ENCODE measurements at places on chromosomes 3 and 15. TPM values are rescaled to one million over a fixed set of nuclear protein-coding genes. Genes with fewer than 3 reads are reported as not detected.

CHDH gene
- total RNA-seq: 0.61 TPM

ISLR2 gene
- 21.1 TPM for total RNA-seq

RASGRP1 gene
- not detected for total RNA-seq

LRRFIP2 gene
- total RNA-seq: 45.3 TPM

CCR8 gene
- total RNA-seq: not detected

RPUSD2 gene
- 10.6 TPM for total RNA-seq

CCR9 gene
- not detected for total RNA-seq

C15orf62 gene
- 0.17 TPM for total RNA-seq

DBR1 gene
- total RNA-seq: 16.0 TPM

SNAPC5 gene
- 17.6 TPM for total RNA-seq

- no peak for DNase-seq
Measured at GRCh38 chr3:6805236-6805635, 55.7 kb upstream of the GRM7 start.

DNA sequence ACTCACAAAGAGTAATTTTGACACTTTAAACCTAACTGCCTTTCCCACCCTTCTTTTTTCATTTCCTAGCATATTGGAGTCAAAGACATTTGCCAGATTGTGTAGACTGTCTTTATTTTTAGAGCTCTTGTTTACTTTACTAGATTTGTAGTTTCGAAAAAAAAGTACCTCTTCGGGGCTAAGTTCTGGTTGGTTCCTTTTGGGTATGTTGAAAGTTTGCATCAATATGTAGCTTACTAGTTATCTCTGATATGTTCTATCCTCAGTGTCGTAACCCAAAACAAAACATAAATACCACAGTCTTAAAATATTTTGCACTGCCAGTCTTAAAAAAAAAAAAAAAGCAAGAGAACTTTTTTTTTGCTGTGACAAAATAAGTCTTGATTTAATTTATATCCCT is 52.2 kb downstream of the REC114 start:
- no peak for DNase-seq

- no peak for DNase-seq
Measured at GRCh38 chr3:25424614-25425013, 3.4 kb upstream of the RARB start.

DNA sequence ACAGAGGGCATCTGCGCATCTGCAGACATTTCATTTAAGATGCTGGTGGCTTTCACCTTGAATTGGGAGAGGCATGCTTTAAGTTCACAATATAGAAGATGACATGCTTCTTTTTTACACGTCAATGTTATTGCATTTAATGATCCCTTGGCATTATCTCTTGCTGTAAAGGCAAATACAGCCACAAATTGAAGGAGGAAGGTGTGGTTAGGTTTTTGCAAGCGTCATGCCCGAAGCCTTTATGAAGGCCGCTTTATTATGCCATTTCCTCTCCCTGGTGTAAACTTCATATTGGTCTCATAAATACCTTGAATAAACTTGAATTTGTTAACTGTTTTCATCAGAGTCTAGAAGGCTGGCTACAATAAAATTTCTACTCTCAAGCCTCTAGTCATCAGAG is 212.7 kb downstream of the PDZRN3 start:
- DNase-seq: no peak

DNA sequence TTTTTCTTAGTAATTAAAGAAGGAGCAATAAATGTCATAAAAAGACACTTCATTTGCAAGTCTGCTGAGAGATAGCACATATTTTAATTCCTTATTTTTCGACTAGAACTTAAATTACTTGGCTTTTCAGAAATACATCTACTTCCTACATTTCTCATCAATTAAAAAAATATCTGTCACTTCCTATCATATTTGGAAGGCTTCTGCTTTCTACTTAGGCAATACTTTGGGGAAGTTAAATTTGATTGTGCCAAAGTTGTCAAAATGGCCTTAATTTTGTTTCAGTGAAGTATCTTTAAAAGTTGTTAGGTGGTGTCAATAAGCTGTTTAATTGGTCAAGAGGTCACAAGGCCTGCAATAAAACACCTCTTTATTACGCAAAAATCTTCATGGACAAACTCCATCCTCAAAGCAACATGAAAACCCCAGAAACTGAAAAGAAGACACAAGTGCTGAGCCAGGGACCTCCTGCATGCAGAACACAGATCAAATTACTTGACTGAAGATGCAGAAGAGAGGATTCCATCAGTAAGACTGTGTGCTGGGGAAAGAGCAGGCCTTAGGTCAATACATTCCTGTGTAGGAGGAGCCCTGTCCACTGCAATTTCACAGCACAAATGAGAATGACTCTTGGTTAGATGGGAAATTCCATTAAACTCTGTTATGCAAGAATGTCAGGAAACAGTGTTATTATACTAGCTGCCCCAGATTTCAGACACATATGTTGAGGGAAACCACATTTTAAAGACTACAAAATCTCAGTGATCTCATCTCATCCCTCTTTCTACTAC is 48.0 kb upstream of the FSTL1 start:
- no peak for DNase-seq

- no peak for DNase-seq
Measured at GRCh38 chr3:125436921-125437320, 61.8 kb upstream of the ZNF148 start.

DNA sequence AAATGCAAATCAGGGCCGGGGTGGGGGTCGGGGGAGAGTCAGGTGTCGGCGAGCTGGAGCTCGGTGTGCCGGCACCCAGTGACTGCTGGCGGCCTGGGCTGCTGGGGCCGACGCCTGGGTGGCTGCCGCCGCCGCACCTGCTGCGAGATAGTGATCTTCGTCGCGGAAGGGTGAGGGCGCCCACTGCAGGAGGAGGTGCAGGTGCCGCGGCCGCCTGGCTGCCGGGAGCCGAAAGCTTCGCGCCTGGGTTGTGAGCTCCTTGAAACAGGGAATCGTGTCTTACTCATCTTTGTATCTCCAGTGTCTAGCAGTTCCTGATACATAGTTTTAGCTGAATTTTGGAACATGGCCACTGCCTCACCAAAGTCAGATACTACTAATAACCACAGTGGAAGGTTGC is 64.0 kb upstream of the CPOX start:
- peak; percentile 41 for DNase-seq

DNA sequence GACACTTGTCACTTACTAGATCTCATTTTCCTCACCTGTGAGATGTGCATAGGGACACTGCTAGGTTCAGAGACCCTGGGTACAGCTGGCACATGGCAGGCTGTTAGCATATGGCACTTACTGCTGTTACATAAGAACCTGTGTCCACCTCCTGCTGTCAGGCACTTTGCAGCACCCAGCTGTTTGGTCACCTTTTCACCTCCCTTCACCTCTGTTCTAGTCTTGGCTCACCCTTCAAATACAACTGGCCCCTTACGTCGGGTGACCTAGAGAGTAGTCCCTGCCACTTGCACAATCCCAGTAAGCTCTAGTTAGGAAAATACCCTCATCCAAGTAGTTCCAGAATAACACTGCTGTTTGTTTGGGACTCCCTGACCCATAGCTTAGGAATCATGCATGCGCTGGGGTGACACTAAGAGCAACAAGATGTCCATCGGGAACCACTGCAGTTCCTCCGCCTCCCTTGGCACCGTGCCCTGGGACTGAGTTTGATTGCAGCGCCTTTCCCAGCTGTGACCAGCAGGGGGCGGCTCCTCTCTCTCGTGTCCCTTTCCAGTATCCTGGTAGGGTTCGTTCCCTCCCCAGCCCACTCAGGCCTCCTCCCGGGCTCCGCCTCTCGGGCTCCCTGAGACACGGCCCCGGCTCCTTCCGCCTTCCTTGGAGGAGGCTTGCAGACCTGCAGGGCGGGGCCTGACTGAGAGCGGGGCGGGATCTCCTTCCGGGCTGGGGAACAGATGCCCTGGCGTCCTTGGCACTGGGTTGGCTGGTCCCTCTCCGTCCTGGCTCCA is 78.6 kb downstream of the ABHD5 start:
- DNase-seq: peak; percentile 92

DNA sequence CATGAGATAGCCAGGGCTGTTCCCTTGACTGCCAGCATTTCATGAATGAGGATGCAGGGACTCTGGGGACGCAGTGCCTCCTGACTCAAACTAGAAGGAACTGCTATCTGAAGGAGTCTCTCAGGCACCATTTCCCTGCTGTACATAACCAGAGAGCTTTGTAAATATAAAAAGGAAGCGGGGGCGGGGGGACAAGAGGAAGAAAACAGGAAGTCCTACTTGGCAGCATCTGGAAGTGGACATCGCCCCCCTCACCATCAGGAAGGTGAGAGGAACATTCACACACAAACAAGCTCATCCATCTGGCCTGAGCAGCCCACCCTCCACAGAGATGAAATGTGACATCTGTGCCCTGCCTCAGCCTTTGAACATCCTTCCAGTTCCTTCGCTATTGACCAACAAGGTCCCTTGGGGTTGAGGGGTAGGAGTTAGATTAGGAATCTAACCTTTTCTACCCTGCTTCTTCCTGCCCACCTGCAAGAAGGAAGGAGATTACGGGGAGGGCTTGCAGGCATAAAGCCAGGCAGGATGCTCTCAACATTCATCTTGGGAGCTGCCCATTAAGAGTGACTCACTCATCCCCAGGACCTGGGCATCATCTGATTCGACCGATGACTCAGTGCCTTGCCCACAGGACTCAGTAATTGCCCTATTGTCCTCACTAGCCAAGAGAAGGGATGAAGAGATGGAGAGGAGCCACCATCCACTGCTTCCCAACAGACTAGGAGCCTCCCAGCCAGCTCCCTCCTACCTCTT is 31.9 kb downstream of the SH3BP5 start:
- DNase-seq: peak; percentile 39

GRCh38 chr3:126582311-126582710 is 23.6 kb upstream of the C3orf22 start:
- no peak for DNase-seq

DNA sequence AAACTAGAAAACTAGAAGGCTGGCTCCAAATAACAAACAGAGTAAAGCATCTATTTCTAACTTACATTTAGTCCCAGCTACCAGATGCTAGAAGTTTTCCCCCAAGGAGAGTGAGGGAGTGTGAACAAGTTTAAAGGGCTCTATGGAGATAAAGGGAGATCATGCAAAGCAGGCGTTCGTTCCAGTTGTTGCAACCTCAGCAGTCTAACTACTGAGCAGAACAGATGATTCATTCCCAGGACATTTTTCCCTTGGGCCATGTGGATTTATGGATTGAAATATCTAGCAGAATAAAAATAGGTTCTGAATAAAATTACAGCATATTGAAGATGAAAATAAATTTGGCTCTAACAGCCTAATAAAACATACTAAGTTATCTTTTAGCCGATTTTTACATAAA is 154.8 kb upstream of the TTC14 start:
- DNase-seq: no peak

DNA sequence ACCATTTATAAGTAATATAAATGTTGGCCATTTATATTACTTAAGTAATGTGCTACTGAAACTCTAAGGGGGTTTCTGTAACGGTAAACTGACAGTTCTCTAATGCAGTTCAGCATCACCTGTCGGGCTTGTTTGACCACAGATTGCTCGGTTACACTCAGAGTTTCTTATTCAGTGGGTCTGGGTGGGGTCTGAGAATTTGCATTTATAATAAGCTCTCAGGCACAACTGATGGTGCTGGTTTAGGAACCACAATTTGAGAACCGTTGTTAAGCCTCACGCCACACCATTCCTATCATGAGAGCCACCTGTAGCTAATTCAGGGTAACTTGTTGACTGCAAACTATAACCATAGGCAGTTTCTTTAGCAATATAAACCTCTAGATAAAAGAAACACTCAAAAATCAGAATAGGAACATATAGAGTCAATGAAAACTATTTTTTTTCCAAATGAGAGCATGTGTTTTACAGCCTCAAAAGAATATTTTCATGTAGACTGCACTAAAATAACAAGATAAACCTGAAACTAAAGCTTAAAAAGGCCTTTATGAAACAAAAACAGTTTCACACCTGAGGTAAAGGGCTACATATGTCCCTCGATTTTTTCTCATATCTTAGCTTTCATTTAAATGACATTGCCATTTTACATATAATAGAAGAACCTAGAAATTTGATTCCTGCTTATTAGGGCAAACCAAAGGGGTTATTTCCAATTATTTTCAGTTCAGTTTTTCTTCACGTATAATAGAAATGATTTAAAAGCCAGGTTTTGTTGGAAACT is 604.8 kb downstream of the UNC13C start:
- no peak for DNase-seq

- no peak for DNase-seq
Measured at GRCh38 chr3:114080201-114080600, 23.7 kb downstream of the QTRT2 start.

GRCh38 chr3:116306720-116307119 is 138.6 kb downstream of the LSAMP start:
- DNase-seq: no peak

DNA sequence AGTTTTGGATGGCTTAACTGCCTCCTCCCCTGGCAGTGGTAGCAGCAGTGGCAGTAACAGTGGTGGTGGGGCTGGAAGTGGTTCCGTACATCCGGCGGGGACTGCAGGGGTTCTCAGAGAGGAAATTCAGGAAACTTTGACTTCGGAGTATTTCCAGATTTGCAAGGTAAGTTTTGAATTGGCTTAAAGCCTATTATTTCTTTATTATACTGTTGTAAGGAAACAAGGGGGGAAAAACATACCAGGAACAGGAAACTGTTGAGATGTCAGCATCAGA is 1.5 kb downstream of the STXBP5L start:
- peak; percentile 33 for DNase-seq

- no peak for DNase-seq
Measured at GRCh38 chr3:31659246-31659645, 126.5 kb downstream of the STT3B start.

GRCh38 chr15:55917881-55918296 is 75.5 kb downstream of the NEDD4 start:
- no peak for DNase-seq

GRCh38 chr3:63030666-63031065 is 155.4 kb upstream of the CADPS start:
- no peak for DNase-seq

DNA sequence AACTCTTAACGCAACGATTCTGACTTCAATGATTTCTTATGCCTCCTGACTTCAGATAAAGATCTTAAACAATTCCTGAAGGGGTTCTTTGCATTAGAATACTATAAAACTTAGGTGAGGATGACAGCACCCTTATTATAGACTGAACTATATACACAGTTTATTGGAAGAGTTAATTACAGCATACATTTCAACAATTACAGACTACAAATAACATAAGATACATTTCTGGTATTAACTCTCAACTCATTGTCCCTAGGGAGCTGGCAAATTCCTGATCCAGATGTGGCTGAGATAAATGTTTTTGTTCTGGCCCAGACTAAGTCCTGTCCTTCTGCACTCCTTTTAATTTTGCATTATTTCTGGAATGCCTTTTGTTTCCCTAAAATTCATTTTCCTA is 155.5 kb upstream of the TMC3 start:
- no peak for DNase-seq

GRCh38 chr3:45659661-45660566 is 29.3 kb upstream of the SACM1L start:
- peak; percentile 73 for DNase-seq

Data from glutamatergic neuron (in vitro differentiated cells).